ENCODE measurements at places on chromosomes 2 and 18. TPM values are rescaled to one million over a fixed set of nuclear protein-coding genes. Genes with fewer than 3 reads are reported as not detected.

DNA sequence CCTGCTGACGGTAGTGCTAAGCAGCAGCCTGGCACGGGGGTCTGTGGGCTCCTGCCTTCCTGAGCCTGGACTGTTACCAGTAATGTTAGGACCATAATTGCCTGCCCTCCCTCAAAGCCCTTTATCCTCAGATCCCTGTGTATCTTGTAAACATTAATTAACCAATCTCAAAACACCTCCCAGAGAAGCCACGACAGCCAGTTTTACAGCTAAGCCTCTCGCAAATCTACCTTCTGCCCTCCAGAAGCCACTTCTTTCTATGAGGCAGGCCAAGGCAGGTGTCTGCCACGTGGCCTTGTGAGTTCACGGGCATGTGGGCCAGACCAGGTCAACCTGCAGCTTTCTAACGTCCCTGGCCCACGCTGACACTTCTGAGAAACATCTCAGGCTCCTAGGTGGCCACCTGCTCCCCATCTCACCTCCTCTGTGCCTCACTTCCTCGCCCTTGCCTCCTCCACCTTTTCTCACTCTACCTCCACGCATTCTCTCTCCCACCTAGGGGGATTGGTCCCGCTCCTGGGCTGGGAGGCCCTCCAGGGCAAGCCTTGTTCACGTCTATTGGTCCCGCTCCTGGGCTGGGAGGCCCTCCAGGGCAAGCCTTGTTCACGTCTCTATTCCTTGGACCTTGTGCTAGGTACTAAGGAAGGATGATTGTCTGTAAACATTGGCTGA, 64.3 kb downstream of the EDAR start:
- no peak for DNase-seq

- no peak for DNase-seq
Observed at GRCh38 chr2:165793779-165794535, at the start of gene GALNT3. GALNT3 (minus strand) TSS chr2:165794247; CDS start chr2:165770700, 23,547 bp downstream.

- no peak for DNase-seq
Observed at GRCh38 chr2:10316336-10316735, 13.6 kb downstream of the HPCAL1 start.

DNA sequence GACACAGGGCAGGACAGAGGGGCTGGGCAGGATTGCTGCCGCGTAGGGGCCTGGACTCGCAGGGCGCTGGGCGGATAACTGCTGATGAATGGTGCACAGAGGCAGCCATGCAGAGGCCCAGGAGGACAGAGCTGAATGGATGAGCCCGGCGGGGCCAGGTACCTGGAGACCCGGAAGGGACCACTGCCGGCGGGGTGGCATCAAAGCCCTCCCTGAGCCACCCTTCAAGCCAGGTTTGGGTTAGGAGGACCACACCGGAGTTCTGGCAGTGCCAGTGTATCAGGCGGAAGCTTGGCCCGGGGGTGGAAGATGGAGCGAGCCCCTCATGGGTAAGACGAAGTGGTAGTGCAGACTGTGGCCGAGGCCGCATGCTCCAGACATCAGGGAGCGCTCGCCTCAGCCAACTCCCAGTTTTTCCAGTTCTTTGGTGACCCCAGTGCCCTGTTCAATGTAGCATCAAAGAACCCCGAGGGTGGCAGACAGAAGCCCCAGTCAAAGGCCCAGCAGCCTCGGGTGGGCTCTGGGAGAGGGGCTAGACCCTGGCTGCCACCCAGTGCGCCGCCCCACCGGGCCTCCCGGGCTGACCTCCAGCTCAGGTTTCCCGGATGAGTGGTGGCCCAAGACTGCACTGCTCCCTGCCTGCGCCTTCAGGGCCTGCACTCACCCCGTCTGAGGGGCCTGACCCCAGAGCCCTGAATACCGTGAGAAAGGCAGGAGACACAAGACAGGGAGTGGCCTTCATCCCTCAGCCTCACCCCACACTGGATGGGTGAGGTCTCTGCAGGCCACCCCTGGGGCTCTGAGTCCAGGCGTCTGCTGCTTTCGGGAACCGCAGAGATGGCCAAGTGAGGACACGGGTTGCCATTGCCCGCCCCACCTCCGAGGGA, 50.9 kb downstream of the ACAA2 start:
- no peak for DNase-seq

GRCh38 chr18:62396381-62396780, 71.3 kb downstream of the TNFRSF11A start:
- DNase-seq, result no peak

Gene MOGAT1
- total RNA-seq, result not detected

Measured in esophagus muscularis mucosa (tissue), 4 donors.